ENCODE measurements at places on chromosomes 2 and 18.
A peak's percentile ranks its signal among the peaks of the same experiment; 100 is the strongest.

GRCh38 chr18:50297621-50298442, 10.3 kb upstream of the CXXC1 start:
- H3K27me3 ChIP-seq, result no peaks in the 10 kb centered on the region
- DNase-seq, result peak; percentile 67
- no peaks in the 10 kb centered on the region for H3K36me3 ChIP-seq
- no peak overlapping the region for H3K27ac ChIP-seq
- H3K4me3 ChIP-seq, result peak overlapping the region; percentile 64

DNA sequence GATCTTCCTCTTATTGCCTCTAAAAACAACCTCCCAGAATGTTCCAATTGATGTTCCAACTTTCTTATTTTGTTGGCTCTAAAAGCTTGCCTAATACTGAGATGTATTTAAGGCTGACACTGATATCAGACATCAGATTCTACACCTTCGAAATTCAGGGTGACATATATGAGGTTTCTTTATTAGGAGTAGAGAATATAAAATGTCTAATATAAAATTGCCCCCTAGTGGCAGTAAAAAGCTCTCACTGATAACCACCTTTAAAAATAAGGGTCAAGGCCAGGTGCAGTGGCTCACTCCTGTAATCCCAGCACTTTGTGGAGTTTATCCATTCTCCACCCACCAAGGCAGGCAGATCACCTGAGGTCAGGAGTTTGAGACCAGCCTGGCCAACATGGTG, 789.7 kb upstream of the SLC39A10 start:
- no peaks in the 10 kb centered on the region for H3K4me1 ChIP-seq
- DNase-seq, result peak; percentile 3
- H3K4me3 ChIP-seq, result no peak overlapping the region
- no peak overlapping the region for H3K27ac ChIP-seq
- no peaks in the 10 kb centered on the region for H3K36me3 ChIP-seq

DNA sequence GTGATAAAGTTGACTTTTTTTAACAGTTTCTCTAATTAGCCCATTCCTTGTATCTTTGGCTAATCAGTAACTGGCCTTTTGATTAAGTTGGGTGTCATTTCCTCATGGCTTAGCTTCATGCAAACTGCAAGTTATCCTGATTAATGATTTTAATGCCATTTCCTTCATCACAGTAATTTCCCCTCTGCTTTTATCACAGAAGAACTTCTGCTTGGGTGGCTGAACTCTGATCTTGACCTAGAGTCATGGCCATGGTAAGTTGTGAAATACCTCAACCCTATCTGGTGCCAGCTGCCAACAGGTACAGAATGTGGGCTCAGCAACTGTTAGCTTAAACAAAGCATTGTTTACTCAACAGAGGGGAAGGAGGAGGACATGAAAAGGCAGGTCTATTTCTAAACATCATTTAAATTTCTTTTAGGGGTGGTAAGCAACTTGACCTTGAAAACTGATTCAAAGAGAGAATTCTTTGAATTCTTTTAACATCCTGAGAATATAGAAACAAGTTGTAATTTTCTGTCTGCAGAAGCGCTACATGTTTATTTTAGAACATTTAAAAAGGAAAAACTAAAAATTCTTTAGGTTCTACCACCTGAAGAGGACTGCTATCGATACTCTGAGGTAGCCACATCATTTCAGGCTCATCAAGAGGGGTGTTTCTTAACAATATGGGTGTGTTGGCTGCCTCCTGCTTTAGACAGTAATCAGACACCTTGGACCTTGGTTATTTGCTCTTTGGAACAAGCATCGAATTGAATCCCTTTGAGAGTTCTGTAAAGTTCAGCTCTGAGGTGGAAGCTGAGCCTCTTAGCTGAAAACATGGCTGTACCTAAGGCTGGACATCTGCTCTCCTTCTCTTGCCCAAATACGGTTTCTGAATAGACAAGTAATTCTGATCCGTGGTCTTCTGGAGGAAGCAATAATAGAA, 39.7 kb downstream of the ANXA4 start:
- peaks cover 71% of the 10 kb centered on the region for H3K4me1 ChIP-seq
- peak; percentile 73 for DNase-seq
- H3K27ac ChIP-seq, result peak overlapping the region; percentile 86
- H3K27me3 ChIP-seq, result no peaks in the 10 kb centered on the region
- peak overlapping the region; percentile 15 for H3K4me3 ChIP-seq
- peaks cover 71% of the 10 kb centered on the region for H3K36me3 ChIP-seq

DNA sequence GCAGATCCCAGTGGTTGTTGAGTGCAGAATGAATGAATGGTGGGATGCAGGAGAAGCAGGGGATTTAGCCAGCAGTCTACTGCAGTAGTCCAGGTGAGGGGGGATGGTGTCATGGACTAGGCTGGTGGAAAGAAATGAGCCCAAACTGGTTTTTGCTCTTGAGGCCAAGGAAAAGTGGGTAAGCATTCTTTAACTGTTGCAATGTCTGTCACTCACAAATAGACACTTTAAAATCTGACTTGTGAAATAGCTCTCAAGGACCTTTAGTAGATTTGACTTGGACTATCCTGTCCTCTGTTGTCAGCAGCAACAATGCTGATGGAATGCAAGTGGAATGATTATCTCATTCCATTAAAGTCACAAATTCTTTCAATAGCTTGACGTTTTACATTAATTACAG, 37.5 kb upstream of the STK17B start:
- DNase-seq, result peak; percentile 30
- no peak overlapping the region for H3K4me3 ChIP-seq
- H3K27ac ChIP-seq, result peak overlapping the region; percentile 11
- H3K36me3 ChIP-seq, result peaks cover 6% of the 10 kb centered on the region
- H3K27me3 ChIP-seq, result no peaks in the 10 kb centered on the region
- peaks cover 16% of the 10 kb centered on the region for H3K4me1 ChIP-seq

- H3K4me1 ChIP-seq, result no peaks in the 10 kb centered on the region
- no peak overlapping the region for H3K4me3 ChIP-seq
- H3K27ac ChIP-seq, result no peak overlapping the region
- no peaks in the 10 kb centered on the region for H3K27me3 ChIP-seq
- DNase-seq, result no peak
Observed at GRCh38 chr2:11227595-11227994, 72.3 kb downstream of the SLC66A3 start.

GRCh38 chr2:175030380-175031271, 25.4 kb upstream of the CHN1 start:
- H3K36me3 ChIP-seq, result no peaks in the 10 kb centered on the region
- DNase-seq, result peak; percentile 43
- no peaks in the 10 kb centered on the region for H3K27me3 ChIP-seq
- no peak overlapping the region for H3K4me3 ChIP-seq
- H3K27ac ChIP-seq, result no peak overlapping the region

DNA sequence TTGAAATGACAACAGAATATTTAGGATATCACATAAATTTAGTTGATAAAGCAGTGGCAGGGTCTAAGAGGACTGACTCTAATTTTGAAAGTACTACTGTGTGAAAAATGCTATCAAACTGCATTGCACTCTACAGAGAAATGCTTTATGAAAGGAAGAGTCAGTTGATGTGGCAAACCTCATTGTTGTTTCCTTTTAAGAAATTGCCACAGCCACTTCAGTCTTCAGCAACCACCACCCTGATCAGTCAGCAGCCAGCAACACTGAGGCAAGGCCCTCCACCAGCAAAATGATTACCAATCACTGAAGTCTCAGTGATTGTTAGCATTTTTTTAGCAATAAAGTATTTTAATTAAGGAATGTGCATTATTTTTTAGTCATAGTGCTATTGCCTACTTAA, 488.7 kb upstream of the SLC39A10 start:
- no peaks in the 10 kb centered on the region for H3K36me3 ChIP-seq
- H3K27ac ChIP-seq, result no peak overlapping the region
- DNase-seq, result no peak
- no peak overlapping the region for H3K4me3 ChIP-seq

- H3K36me3 ChIP-seq, result no peaks in the 10 kb centered on the region
- H3K4me1 ChIP-seq, result no peaks in the 10 kb centered on the region
- H3K4me3 ChIP-seq, result no peak overlapping the region
- H3K27me3 ChIP-seq, result no peaks in the 10 kb centered on the region
Observed at GRCh38 chr2:21567395-21567794, 443.6 kb downstream of the TDRD15 start.

GRCh38 chr2:17594533-17595401, 54.3 kb downstream of the VSNL1 start:
- no peak overlapping the region for H3K4me3 ChIP-seq
- H3K27ac ChIP-seq, result no peak overlapping the region
- DNase-seq, result no peak
- H3K4me1 ChIP-seq, result peaks cover 8% of the 10 kb centered on the region

DNA sequence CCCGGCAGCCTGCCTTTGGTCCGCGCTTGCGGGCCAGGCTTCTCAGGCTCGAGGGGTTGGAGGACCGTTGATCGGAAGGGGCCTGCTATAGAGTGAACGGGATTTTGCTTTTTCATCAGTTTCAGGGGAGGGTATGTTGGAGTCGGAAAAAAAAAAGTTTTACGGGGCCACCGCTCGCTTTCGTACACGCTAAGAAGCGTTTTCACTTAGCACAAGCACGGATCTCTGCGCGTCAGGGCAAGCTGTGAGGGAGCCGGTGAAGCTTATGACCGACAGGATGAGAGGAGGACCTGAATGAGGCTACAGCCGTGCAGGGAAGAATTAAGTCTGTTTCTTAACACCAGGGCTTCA, 443 bp downstream of the CPSF3 start:
- DNase-seq, result no peak
- H3K36me3 ChIP-seq, result peaks cover 25% of the 10 kb centered on the region
- peaks cover 23% of the 10 kb centered on the region for H3K4me1 ChIP-seq
- peak overlapping the region; percentile 83 for H3K27ac ChIP-seq
- no peaks in the 10 kb centered on the region for H3K27me3 ChIP-seq

- DNase-seq, result peak; percentile 73
- peaks cover 11% of the 10 kb centered on the region for H3K36me3 ChIP-seq
- peak overlapping the region; percentile 94 for H3K27ac ChIP-seq
- H3K4me3 ChIP-seq, result peak overlapping the region; percentile 28
- no peaks in the 10 kb centered on the region for H3K27me3 ChIP-seq
Observed at GRCh38 chr2:215680605-215681598, 245.0 kb upstream of the FN1 start.

DNA sequence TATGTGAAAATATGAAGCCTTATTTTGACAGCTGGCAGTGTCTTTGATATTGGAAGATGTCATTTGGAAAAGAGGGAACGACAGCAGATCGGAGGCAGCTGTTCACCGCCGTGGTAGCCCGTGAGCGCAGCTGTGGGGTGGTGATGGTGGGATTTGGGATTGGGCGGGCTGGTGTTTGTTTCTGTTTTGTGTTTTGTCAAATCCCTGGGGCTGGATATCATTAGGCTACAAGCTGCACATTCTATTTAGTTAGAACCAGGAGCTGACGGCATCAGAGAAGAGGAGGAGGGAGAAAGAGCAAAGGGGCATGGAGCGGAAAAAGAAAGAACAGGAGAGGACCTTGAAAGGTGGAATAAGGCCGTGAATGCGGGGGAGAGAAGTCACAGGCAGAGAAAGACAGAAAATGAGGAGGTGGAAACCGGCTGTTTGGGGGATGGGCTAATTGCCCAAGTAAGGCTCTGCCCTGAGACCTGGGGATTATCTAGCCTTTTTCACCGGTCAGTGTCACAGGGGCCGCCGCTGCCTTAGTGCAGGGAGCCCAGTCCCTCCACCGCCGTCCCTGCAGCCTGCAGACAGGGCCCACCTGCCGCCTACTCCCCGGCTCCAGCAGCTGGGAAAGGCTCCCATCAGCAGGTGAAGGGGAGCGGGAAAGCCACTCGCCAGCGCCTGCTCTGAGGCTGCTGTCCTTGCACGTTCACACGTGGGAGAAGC, 88.0 kb downstream of the ZCCHC2 start:
- H3K4me1 ChIP-seq, result no peaks in the 10 kb centered on the region
- no peaks in the 10 kb centered on the region for H3K36me3 ChIP-seq
- H3K4me3 ChIP-seq, result no peak overlapping the region

DNA sequence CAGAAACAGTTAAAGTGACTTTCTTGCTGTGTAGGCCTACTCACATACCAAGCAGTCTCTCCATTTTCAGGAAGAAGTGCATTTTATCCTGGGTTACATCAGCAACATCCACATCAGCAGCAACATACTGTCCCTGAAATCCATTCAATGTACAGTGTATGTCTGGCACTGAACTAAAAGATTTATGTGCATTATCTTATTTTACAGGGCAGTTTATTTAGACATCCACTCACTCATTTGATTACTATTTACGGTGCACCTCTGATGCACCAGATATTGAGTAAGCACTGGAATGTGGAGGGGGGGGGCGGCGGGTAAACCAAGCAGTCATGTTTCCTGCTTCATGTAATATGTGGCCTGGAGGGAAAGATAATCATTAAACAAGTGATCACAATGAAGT, 1128.2 kb downstream of the BCL11A start:
- H3K4me3 ChIP-seq, result no peak overlapping the region
- H3K36me3 ChIP-seq, result no peaks in the 10 kb centered on the region
- DNase-seq, result peak; percentile 9
- no peaks in the 10 kb centered on the region for H3K27me3 ChIP-seq

- H3K27ac ChIP-seq, result no peak overlapping the region
- no peaks in the 10 kb centered on the region for H3K4me1 ChIP-seq
- H3K36me3 ChIP-seq, result no peaks in the 10 kb centered on the region
- no peak overlapping the region for H3K4me3 ChIP-seq
- no peak for DNase-seq
- peaks cover 16% of the 10 kb centered on the region for H3K27me3 ChIP-seq
Observed at GRCh38 chr2:234536178-234536965, 39.5 kb upstream of the ARL4C start.

DNA sequence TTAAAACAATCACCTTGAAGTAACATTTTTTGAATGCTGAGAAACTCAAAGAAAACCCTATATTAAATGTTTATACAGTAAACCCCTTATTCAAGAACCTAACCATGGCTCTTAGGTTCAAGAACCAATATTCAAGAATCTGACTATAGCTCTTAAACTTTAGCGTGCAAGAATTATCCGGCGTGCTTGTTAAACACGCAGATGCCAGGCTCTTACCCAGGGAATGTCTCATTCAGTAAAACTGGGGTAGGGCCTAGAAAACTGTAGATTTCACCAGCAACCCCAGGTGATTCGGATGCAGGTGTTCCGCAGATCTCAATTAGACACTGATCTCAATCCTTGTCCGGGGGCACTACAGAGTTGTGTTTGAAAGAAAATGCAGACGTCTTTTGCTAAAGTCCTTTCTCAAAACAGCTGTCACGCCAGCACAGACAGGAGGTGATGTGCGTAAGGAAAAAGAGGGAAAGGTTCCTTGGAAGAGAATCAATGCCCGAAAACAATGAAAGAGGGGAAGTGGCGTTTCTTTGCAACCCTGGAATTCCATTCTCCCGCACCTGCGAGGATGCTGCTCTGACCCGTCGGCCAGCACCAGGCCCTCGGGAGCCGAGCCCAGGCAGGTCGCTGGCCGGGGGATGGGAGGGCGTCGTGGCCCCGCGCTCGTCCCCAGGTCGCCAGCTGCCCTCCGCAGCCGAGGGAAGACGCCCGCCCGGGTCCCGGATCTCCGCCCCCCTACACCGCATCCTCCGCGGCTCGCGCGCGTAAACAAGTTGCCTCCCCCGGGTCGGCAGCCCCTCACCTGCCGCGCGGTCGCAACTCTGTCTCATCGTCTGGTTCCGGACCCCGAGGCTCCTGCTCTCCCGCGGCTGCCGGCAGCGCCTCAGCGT, 851 bp downstream of the EIF2AK3 start:
- H3K4me3 ChIP-seq, result no peak overlapping the region
- H3K4me1 ChIP-seq, result peaks cover 12% of the 10 kb centered on the region
- peak overlapping the region; percentile 40 for H3K27ac ChIP-seq
- DNase-seq, result peak; percentile 27

Measured in Calu3 (cell line).